Sciatic nerve (tissue), 2 donors: ENCODE measurements at places on chromosomes 12 and 14. TPM values are rescaled to one million over a fixed set of nuclear protein-coding genes. Genes with fewer than 3 reads are reported as not detected.

CCDC197 gene
- total RNA-seq = not detected

TAS2R13 gene
- 5.0 TPM for total RNA-seq

KERA gene
- 0.18 TPM for total RNA-seq

ADGRD1 gene
- total RNA-seq = 224 TPM

SLC5A8 gene
- total RNA-seq = not detected

FGF23 gene
- not detected for total RNA-seq

SYCP3 gene
- total RNA-seq = not detected

PNMA1 gene
- total RNA-seq = 46.1 TPM
